Epithelial cell of proximal tubule (primary cell): ENCODE measurements at places on chromosomes 7 and 10. TPM values are rescaled to one million over a fixed set of nuclear protein-coding genes. Genes with fewer than 3 reads are reported as not detected.

The OR2A5 gene
- not detected in 2 replicates for total RNA-seq

The INMT gene
- total RNA-seq, result 0.81 TPM in 1 of 2 replicates, not detected in the other

The PPIF gene
- total RNA-seq, result 62.0 and 99.4 TPM in 2 replicates

The IRF5 gene
- 4.2 and 8.5 TPM in 2 replicates for total RNA-seq

The PHKG1 gene
- total RNA-seq, result 0.22 TPM in 1 of 2 replicates, not detected in the other
